OCI-LY7 (cell line): ENCODE measurements at places on chromosomes 5 and 9.

DNA sequence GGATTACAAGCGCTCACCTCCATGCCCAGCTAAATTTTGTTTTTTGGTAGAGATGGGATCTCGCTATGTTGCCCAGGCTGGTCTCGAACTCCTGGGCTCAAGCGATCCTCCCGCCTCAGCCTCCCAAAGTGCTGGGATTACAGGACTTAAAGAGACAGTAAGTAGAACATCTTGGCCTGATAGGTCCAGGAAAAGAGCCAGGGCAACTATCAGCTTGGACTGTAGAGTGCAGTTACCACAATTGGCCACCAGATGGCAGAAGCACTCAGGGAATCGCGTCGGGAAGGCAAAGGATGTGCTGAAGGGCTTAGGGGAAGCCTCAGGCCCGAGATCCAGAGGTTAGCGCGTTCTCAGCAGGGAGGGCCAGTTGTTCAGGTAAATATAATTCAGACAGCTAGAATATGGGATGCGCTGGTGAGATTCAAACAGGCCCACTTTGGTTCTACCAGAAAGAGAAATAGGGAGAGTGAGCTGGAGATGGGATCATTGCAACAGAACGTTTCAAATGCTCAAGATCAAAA lies 21.5 kb downstream of the C9orf57 start:
- peak; percentile 64 for DNase-seq

- no peak for DNase-seq
Measured at GRCh38 chr9:127977884-127978647, 2.7 kb downstream of the EEIG1 start.

DNA sequence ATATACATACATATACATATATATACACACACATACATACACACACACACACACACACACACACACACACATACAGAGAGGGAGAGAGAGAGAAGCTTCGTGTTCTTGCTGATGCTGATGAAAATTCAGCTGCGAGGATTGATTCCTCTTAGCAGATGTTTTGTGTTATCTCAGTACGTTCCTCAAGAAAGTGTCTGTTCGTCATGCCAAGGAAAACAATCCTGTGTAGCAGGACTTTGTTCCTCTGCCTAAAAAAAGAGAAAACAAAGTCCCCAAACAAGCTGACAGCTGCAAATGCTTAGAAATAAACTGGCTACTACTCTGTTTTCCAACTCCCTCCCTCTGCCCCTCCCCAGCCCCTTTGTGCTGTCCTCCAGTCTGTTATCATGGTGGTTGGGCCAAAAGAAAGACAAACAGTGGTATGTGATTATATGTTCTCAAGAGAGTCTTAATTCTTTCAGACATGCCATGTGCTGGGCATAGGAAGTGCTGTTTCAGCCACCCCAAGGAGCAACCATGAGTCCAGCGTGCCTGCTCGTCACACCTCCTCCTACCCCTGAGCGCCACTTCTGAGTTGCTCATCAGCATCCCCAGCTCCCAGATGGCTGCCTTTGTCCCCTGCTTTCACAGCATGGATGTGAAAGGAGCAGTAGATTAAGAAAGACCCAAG lies 71.5 kb upstream of the EQTN start:
- no peak for DNase-seq

GRCh38 chr9:21070171-21070571 lies 7.6 kb downstream of the IFNB1 start:
- no peak for DNase-seq

GRCh38 chr5:147483961-147484707 lies 25.7 kb downstream of the DPYSL3 start:
- no peak for DNase-seq

DNA sequence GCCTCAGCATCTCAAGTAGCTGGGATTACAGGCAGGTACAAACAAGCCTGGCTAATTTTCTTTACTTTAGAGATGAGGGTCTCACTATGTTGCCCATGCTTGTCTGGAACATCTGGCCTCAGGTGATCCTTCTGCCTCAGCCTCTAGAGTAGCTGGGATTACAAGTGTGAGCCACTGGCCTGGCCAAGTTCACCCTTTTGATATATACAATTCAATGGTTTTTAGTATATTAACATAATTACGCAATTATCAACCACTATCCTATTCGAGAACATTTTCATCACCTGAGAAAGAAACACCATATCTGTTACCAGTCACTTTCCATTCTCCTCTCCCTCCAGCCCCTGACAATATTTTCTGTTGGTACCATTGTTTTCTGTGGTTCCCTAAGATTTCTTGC lies 3.7 kb upstream of the CDC23 start:
- DNase-seq: no peak

- no peak for DNase-seq
Measured at GRCh38 chr5:148469501-148469935, 85.8 kb downstream of the FBXO38 start.

DNA sequence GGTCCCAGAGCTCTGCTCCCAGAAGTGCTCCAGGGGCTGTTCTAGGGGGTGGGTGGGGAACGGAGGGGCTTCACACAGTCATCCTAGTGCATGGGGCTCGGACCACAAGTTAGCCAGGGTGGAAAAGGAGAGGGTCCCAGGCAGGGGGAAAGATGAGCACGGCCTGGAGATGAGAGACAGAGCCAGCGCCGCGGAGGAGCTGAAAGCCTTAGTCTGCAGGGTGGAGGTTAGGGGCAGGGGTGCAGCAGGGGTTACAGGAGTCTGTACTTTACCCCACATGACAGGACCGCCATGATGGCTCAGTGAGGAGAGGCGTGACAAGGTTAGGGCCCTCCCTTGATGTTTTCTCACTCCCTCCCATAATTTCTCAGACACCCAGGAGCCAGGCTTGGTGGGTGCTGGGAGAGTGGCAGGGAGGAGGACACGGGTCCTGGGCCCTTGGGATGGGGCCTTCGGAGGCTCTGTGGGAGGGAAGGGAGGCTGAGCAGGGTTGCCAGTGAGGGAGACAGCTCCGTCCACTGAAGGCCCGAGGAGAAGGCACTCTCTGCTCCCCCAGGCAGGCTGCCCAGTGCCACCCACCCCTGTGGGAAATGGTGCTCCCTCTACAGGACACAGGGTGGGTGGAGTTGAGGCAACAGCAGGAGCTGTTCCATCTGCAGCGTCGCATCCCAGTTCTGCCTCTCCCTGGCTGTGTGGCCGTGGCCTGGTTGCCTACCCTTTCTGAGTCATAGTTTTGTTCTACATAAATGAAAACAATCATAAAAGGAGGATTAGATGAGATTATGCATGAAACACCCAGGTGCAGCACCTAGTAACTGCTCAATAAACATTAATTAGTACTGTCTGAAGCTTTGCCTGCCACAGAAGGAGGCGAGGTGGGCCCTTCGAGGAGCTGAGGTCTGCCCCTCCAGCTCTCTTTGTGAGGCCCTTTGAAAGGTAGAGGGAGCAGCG lies 66.2 kb downstream of the NDST1 start:
- no peak for DNase-seq

DNA sequence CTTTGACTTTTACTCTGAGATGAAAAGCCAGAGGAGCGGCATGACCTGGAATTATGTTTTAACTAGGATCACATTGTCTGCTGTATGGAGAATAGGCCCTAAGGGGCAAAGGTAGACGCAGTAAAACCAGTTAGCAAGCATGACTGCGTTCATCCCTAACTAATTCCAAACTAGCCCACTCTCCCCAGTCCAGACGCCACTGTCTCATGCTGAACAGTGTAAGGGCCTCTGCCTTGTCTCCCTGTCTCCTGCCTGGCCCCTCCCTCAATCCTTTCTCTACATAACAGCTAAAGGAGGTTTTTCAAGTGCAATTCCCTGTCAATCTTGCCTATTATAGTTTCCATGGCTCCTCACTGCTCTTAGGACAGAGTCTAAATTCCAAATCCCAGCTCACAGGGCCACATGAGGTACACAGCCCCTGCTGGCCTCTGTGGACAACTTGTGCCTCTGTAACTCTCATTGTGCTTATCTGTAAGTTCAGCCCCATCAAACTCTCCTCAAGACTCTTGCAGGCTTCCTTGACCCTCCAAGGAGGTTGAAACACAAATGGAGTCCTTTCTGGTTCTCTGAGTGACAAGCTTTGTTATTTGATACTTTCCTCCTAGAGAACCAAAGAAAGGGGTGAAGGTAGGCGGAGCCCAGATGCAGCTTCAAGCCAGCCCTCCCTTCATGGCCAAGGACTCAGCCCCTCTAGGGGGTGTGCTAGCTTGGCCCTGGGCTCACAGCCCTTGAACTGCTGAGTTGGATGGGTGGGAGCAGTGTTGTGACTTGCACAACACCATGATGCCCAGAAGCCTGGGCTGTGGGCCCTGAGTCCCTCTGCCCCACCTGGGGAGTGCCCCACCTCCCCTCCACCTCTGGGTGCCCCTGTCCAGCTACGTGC lies 16.0 kb upstream of the SLC22A4 start:
- DNase-seq: no peak

DNA sequence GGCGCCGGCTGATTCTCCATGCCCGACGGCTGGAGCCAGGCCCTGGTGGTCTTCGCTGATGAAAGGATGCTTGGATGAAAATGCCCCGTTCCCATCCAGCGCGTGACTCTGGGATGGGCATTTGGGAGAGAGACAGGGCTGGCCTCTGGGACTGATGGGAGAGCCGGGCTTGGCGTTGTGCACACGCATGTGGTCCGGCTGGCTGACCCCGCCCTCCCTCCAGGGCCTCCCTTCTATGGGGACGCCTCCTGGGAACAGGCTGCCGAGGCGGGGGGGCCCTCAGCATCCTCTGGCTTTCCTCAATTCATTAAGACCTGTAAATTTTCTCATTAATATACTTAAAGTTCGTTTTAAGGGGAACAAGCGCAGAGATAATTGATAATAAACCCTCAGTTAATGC lies 36.8 kb downstream of the UNC5A start:
- DNase-seq: no peak

DNA sequence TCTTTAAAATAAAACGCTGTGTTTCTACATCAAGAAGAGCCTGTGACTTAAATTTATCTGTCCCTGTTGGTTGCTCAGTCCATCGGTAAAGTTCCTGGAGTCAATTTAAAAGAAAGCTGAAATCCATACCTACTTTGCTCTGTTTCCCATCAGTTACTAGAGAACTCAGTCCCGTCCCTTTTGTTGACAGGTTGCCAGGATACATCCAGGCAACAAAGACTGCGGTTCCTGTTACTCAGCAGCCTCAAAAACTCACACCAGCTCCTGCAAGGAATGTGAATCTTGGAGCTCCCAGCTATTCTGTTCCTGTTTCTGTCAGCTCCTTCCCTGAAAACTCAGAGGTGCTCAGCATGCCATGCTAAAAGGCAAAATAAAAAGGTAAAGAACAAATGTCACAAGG lies at the start of gene ZNF474:
Gene ZNF474, plus strand, starts transcription at position 241 of the 400 bp plus-strand sequence. CDS start 22,445 bp downstream, outside the sequence.
- DNase-seq: no peak

GRCh38 chr9:72351538-72352453 lies 13.2 kb downstream of the ZFAND5 start:
- no peak for DNase-seq

GRCh38 chr9:77475641-77476473 lies 172.3 kb downstream of the GNA14 start:
- peak; percentile 34 for DNase-seq

GRCh38 chr9:126463426-126463825 lies 136.8 kb downstream of the MVB12B start:
- DNase-seq: no peak
